Osteoblast (primary cell): ENCODE measurements at places on chromosomes 2 and 18. TPM values are rescaled to one million over a fixed set of nuclear protein-coding genes. Genes with fewer than 3 reads are reported as not detected.

DNA sequence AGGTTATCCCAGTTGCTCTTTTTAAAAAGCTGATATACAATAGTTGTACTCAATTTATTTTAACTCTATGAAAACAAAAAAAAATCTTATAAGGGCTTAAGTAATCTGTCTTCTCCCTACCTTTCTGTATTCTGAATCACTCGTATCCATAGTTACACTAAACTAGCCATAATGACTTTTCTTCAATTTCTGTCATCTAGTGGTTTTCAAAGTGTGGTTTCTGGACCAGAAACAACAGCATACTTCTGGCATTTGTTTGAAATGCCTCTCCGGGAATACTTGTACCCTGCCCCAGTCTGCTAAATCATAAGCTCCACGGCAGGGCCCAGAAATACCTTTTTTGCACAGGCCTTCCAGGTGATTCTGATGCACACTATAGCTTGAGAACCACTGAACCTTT lies 253.6 kb downstream of the LRRTM4 start:
- no peak overlapping the region for H3K27ac ChIP-seq
- H3K4me1 ChIP-seq = no peaks in the 10 kb centered on the region
- no peaks in the 10 kb centered on the region for H3K27me3 ChIP-seq
- no peak overlapping the region for H3K4me3 ChIP-seq

DNA sequence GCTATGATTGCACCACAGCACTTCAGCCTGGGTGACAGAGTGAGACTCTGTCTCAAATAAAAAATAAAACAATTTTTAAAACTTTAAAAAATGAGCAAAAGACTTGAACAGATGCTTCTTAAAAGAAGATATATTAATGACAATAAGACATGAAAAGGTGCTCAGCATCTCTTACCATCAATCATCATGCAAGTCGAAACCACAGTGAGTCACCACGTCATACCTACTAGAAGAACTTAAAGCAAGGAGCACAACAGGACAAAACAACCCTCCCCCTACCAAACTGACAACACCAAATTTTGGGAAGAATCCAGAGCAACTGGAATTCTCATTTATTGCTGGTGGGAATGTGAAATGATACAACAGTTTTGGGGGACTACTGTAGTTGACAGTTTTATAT lies 251.6 kb downstream of the BCL2 start:
- no peak overlapping the region for H3K4me3 ChIP-seq
- peaks cover 10% of the 10 kb centered on the region for H3K27me3 ChIP-seq
- H3K4me1 ChIP-seq = no peaks in the 10 kb centered on the region
- H3K27ac ChIP-seq = no peak overlapping the region

The ASIC4 gene
- total RNA-seq = under 0.01 TPM in 1 of 2 replicates, not detected in the other

- peaks cover 17% of the 10 kb centered on the region for H3K4me1 ChIP-seq
- H3K4me3 ChIP-seq = no peak overlapping the region
- no peak overlapping the region for H3K27ac ChIP-seq
- DNase-seq = no peak
Measured at GRCh38 chr2:122029456-122029855, 274.0 kb downstream of the TSN start.

The TMEM247 gene
- not detected in 2 replicates for total RNA-seq

The GKN1 gene
- 0.29 TPM in 1 of 2 replicates, not detected in the other for total RNA-seq

- no peak overlapping the region for H3K27ac ChIP-seq
- H3K4me3 ChIP-seq = no peak overlapping the region
- no peaks in the 10 kb centered on the region for H3K4me1 ChIP-seq
- DNase-seq = no peak
- H3K36me3 ChIP-seq = no peaks in the 10 kb centered on the region
- peaks cover 9% of the 10 kb centered on the region for H3K27me3 ChIP-seq
Measured at GRCh38 chr2:19850056-19851050, 51.4 kb downstream of the TTC32 start.

The GFPT1 gene
- 53.9 and 64.4 TPM in 2 replicates for total RNA-seq

- H3K36me3 ChIP-seq = no peaks in the 10 kb centered on the region
- no peaks in the 10 kb centered on the region for H3K27me3 ChIP-seq
- no peak for DNase-seq
Measured at GRCh38 chr2:136131961-136132824, 14.2 kb upstream of the CXCR4 start.

- H3K4me3 ChIP-seq = no peak overlapping the region
- peaks cover 29% of the 10 kb centered on the region for H3K27me3 ChIP-seq
- H3K4me1 ChIP-seq = no peaks in the 10 kb centered on the region
- no peaks in the 10 kb centered on the region for H3K36me3 ChIP-seq
- no peak for DNase-seq
- H3K27ac ChIP-seq = no peak overlapping the region
Measured at GRCh38 chr2:11550901-11551568, 17.2 kb downstream of the GREB1 start.

DNA sequence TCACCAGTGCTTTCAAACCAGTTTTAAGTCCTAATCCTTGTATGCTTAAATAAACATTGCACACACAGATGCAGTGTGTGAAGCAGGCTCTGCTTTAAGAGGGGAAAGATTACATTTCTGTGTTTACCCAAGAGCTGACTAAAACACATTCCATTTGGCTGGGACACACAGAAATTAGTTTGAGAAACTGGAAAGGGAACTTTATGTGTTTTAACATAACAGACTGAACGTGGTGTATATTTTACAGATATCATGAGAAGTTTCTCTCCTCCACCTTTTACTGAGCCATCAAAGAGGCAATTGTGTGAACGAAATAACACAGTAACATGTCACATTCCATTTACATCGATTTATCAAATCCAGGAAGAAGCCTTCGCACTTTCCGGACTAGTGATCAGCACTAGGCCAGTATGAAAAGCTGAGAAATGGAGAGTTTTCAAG lies 121.8 kb downstream of the MAIP1 start:
- peak overlapping the region; percentile 74 for H3K27ac ChIP-seq
- no peak overlapping the region for H3K4me3 ChIP-seq
- DNase-seq = peak; percentile 82
- H3K36me3 ChIP-seq = no peaks in the 10 kb centered on the region

- H3K27me3 ChIP-seq = peaks cover 21% of the 10 kb centered on the region
- no peak within 1 kb of the TSS for H3K27ac ChIP-seq
- no peaks in the 10 kb centered on the region for H3K36me3 ChIP-seq
- DNase-seq = peak; percentile 26
- H3K4me3 ChIP-seq = no peak within 1 kb of the TSS
Measured at GRCh38 chr2:166127217-166128155, at the start of gene SCN1A. TSS of gene SCN1A (minus strand) at chr2:166128020. CDS start at chr2:166073621, 54,399 bp downstream.

The IL18R1 gene
- 4.0 and 4.7 TPM in 2 replicates for total RNA-seq

- no peak overlapping the region for H3K4me3 ChIP-seq
- H3K4me1 ChIP-seq = no peaks in the 10 kb centered on the region
- H3K27me3 ChIP-seq = peaks cover 23% of the 10 kb centered on the region
- DNase-seq = no peak
Measured at GRCh38 chr2:74619651-74620297, 28.4 kb downstream of the M1AP start.

The C2orf66 gene
- total RNA-seq = under 0.01 and 0.36 TPM in 2 replicates

- no peak overlapping the region for H3K27ac ChIP-seq
- H3K36me3 ChIP-seq = no peaks in the 10 kb centered on the region
- H3K4me3 ChIP-seq = peak overlapping the region; percentile 62
- peak; percentile 87 for DNase-seq
- H3K4me1 ChIP-seq = no peaks in the 10 kb centered on the region
- no peaks in the 10 kb centered on the region for H3K27me3 ChIP-seq
Measured at GRCh38 chr2:47767880-47768609, 14.9 kb upstream of the MSH6 start.

The CMPK2 gene
- total RNA-seq = 2.1 and 2.2 TPM in 2 replicates

The PIEZO2 gene
- 6.5 and 46.7 TPM in 2 replicates for total RNA-seq

The LRRTM1 gene
- total RNA-seq = 0.29 TPM in 1 of 2 replicates, not detected in the other

DNA sequence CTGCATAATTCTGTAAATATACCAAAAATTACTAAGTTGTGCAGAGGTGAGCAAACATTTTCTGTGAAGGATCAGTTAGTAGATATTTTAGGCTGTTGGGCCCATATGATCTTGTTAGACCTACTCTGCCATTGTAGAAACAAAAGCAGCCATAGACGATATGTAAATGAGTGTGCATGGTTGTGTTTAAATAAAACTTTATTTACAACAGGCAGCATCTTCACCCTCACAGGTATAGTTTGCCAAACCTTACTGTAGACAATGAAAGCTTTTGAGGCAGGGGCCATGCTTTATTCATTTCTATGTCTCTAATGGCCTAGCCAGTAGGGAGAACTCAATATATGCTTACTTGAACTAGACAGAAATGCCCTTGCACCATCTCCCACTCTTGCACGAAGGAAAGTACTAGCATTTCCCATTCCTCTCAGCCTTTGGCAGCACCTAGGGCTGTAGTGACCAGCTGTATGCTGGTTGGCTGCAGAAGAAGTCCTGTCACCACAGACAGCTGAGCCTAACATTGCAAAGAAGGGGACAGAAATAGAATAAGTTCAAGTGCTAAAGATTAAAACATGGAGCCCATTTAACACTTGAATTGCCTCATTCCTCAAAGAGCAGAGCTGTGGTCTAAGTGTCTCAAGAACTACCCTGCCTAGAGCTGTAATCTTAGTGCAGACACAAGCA lies 305.1 kb upstream of the MGAT5 start:
- H3K36me3 ChIP-seq = no peaks in the 10 kb centered on the region
- DNase-seq = no peak
- H3K27me3 ChIP-seq = no peaks in the 10 kb centered on the region
- no peak overlapping the region for H3K4me3 ChIP-seq

GRCh38 chr2:86480105-86480504 lies 38.9 kb downstream of the KDM3A start:
- no peak overlapping the region for H3K4me3 ChIP-seq
- no peak overlapping the region for H3K27ac ChIP-seq
- peaks cover 27% of the 10 kb centered on the region for H3K4me1 ChIP-seq
- H3K27me3 ChIP-seq = no peaks in the 10 kb centered on the region

DNA sequence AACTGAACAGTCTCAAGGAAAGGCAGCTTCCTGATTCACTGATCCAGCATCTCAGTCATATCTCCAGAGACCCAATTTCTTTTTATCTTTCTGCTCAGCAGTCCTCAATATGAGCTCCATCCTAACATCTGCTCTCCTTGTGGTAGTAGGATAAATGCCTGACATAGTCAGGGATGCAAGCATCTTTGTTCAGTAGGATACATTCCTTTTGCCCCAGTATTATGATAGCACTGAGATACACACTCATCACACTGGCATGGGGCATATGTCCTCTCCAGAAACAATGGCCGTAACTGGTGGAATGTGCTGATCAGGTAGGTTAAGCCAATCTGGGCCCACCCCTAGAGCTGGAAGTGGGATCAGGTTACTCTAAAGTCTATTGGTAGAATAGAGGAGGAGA lies 207.2 kb downstream of the ETAA1 start:
- H3K27me3 ChIP-seq = no peaks in the 10 kb centered on the region

The KCNG2 gene
- not detected in 2 replicates for total RNA-seq

DNA sequence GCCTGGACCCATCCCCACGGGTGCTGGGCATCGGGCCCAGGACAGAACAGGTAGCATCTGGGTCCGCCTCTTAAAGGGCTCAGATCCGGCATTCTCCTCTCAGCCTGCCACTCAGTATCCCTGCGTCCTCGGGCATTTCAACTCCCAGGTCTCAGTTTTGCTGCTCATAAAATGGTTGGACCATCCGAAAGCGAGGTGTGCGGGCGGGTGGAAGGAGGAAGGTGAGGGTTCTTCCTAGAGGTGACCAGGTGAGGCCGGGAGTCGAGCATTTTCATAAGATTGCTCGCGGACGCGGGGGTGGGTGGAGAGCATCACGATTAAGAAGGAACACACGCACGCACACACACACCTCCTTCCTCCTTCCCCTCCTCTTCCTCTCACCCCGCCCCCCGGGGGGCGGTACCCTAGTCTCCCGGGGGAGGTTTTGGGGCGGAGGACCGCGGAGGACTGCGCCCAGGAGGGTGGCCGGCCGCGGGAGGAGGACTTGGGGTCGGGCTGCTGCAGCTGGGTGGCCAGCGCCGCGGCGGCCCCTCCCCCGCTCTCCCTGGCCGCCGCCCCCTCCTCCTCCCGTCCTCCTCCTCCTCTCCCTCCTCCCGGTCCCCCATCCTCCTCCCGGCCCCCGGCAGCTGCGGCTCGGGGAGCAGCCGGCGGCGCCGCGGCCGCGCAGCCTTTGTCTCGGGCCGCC lies 97.9 kb upstream of the GPR45 start:
- H3K36me3 ChIP-seq = no peaks in the 10 kb centered on the region
- no peak overlapping the region for H3K4me3 ChIP-seq
- H3K27me3 ChIP-seq = peaks cover 39% of the 10 kb centered on the region
- H3K4me1 ChIP-seq = peaks cover 2% of the 10 kb centered on the region

The MC2R gene
- not detected in 2 replicates for total RNA-seq

DNA sequence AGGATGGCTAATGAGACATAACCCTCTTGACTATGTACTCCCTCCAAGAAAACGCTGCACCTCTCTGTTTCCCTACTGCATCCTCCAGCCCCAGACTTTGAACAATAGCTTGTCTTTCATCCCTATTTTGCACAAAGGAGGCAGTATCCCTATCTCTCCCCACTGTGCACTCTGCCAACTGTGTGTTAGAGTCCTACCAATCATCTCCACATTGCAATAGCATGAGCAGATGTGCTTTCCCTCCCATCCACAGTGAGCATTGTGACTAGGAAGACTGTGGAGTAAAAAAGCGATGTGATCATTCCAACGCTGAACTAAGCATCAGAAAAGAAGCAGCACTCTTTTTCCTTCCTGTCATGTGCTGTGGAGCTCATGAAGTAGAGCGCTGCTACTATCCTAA lies 206.3 kb upstream of the GULP1 start:
- H3K4me1 ChIP-seq = no peaks in the 10 kb centered on the region
- H3K36me3 ChIP-seq = no peaks in the 10 kb centered on the region
- no peak overlapping the region for H3K4me3 ChIP-seq
- DNase-seq = no peak
- H3K27me3 ChIP-seq = peaks cover 5% of the 10 kb centered on the region
- no peak overlapping the region for H3K27ac ChIP-seq
